ENCODE measurements at places on chromosomes 16 and 17.

GRCh38 chr17:79691931-79692330, 38.8 kb upstream of the ENPP7 start:
- no peak for DNase-seq

- no peak for DNase-seq
These were observed 653 bp upstream of the VAC14 start for GRCh38 chr16:70801611-70802010.

GRCh38 chr17:20141198-20141972, 132.2 kb downstream of the SPECC1 start:
- no peak for DNase-seq

GRCh38 chr17:50115756-50116155, 14.2 kb downstream of the SAMD14 start:
- no peak for DNase-seq

DNA sequence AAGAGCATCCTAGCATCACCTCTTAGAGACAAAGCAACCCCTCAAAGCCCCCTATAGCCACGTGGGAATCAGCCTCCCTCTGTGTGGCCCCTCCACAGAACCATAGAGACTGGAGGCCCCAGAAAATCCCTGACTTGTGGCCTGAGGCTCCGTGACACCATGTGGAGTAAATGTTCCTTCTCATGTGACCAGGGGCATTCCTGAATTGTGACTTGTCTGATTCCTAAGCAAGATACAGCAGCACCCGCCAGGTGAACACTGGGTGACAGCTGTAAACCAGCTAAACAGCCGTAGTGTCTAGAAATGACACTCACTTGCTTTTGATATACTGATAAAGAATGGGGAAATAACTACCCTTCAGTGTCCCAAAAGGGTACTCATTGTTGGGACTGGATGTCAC, 79.0 kb downstream of the DYNLRB2 start:
- no peak for DNase-seq

DNA sequence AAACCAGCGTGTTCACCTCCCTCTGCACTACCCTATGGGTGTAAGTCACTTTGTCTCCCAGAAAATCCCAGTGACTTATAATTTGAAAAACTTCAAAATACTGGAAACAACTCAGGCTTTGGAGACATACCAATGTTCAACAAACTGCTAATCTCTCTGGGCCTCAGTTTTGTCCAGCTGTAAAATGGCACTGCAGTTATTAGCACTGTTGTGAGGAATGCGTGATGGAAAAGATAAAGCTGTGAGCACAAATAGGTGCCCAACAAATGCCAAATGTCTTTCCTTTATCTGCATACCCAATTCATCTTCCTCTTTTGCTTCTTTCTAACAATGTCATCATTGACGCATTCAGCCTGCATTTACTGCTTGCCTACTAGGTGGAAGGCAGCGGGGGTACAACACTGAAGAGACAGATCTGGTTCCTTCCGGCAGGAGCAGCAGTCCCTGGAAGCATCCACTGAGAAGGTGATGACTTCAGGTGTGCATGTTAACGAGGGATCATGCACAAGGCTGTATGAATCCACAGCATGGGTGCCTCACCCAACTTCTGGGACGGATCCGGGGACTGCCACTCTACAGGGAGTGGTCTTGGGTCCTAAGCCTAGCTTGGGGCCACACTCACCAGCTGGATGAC, 63.4 kb downstream of the CYTH1 start:
- no peak for DNase-seq

GRCh38 chr17:66849851-66850580, 15.1 kb downstream of the CACNG5 start:
- no peak for DNase-seq

DNA sequence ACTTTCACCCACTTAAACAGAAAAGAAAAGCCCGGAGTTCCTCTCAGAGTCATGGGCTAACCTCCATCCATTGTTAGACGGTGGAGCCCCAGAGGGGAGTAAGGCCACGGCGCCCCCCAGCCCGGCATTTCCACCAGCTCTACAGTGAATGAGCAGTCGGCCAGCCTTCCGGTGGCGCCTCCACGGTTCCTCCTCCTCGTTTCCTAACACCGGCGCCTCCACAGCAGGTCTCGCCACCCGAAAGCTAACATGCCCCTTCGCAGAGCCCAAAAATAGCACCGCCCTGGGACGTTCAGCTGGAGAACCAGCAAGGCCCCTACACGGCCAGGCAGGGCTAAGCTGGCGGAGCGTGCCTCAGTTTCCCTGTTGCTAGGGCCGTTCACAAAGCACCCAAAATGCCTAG, 858 bp downstream of the MMD start:
- no peak for DNase-seq

DNA sequence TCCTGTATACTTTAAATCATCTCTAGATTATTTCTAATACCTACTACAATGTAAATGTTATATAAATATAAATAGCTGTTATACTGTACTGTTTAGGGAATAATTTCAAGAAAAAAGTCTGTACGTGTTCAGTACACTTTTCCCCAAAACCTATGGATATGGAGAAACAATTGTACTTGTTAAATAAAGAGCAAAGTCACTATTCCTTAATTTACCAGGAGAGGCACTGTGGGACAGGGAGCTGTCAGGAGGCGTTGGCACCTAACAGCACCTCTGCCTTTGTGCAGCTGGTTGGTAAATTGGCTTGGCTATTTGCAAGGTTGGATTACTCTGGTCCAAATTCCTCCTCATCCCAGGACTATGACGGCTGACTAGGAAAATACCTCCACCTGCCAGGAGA, 28.0 kb downstream of the CRHR1 start:
- no peak for DNase-seq

DNA sequence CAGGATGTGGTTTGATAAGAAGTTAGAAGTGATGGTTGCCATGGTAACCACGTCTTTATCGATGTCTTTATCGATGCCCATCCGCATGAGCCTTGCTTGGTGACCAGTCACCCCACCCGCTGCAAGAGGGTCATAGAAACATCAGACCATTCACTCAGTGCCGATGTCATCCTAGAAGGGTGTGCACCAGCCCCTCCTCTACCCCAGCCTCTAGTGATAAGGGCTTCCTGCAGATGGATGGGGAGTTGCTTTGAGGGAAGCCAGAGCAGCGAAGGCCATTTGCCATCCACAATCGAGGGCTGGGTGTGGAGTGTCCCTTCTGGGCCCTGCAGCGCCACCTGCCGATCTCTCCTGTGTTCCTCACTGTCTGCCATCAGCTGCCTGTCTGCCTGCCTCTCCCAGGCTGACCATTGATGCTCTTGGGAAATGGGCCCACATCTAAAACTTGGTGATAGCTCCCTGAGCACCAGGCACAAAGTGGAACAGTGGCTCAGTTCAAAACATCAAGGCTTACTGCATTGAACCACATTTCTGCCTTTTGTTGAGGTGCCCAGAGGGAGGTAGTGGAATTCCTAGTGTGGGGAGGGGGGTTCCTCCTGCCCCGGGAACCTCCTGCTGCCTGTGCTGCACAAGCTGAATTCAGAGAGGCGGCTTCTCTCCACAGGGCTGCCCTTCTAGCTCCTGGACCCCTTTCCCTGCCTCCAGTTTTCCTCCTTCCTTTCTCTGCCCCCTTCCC, 8.9 kb downstream of the CALB2 start:
- no peak for DNase-seq

- DNase-seq, result no peak
These were observed 77.7 kb upstream of the PLCG2 start for GRCh38 chr16:81701296-81701970.

DNA sequence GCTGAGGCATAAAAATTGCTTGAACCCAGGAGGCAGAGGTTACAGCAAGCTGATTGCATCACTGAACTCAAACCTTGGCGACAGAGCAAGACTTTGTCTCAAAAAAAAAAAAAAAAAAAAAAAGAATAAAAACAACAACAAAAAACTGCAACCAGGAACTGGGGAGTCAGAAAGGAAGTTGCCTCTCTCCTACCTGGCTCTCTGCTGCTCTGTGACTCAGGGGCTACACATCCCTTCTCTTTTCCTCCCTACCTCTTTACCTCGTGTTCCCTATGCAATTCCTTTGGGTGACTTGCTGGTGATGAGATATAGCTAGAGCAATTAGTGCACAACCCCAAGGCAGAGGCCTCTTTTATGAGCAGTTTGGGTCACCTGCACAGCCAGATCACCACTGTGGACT, 95.9 kb downstream of the ABCC1 start:
- no peak for DNase-seq
